ENCODE measurements at places on chromosomes 13 and 19. TPM values are rescaled to one million over a fixed set of nuclear protein-coding genes. Genes with fewer than 3 reads are reported as not detected.

The FCAR gene
- not detected for polyA plus RNA-seq

GRCh38 chr13:74889321-74889720 is 592.6 kb downstream of the TBC1D4 start:
- peak; percentile 81 for DNase-seq

- DNase-seq: no peak
These were observed 21.6 kb downstream of the SLAIN1 start for GRCh38 chr13:77719128-77719527.

DNA sequence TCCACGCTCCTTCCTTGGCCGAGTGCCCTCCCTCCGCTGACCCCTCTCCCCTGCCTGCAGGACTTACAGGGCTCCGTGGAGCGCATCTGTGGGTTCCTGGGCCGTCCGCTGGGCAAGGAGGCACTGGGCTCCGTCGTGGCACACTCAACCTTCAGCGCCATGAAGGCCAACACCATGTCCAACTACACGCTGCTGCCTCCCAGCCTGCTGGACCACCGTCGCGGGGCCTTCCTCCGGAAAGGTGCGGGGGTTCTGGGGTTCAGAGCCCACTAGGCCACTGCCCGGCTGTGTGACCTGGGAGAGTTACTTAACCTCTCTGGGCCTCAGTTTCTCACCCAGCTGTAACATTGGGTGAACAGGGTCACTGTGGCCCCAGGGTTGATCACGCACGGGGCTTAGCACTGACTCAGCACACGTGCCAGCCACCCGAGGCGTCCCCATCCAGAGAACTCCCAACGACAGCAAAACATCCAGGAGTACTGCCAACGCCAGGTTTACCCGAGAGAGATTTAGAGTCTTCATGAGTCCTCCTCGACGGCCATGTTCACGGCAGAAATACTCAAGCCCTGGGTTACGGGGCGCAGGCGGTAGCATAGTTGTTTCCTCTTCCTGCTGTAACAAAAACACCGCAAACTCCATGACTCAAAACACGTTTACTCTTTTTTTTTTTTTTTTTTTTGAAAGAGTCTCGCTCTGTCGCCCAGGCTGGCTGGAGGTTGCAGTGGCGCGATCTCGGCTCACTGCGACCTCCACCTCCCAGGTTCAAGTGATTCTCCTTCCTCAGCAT is 9.7 kb upstream of the SPACA4 start:
- no peak for DNase-seq

The ZNF627 gene
- polyA plus RNA-seq: 4.3 TPM

GRCh38 chr19:31890230-31890629 is 455.2 kb upstream of the ZNF507 start:
- no peak for DNase-seq

DNA sequence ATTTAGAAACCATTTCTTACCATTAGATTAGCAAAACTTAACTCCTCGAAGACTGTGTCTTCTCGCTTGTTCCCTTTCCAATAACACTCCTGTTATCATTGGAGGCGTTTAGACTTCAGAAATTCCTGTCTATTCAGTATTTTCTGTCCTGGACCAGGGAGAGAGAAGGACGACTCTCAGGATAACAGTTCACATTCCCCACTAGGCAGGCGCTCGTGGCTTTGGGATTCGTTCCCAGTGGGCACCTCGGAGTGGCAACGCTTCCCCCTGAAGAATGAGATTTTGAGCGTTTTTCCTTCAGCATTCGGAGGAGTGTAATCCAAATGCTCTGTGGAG is 429 bp upstream of the ZNF225 start:
- no peak for DNase-seq

DNA sequence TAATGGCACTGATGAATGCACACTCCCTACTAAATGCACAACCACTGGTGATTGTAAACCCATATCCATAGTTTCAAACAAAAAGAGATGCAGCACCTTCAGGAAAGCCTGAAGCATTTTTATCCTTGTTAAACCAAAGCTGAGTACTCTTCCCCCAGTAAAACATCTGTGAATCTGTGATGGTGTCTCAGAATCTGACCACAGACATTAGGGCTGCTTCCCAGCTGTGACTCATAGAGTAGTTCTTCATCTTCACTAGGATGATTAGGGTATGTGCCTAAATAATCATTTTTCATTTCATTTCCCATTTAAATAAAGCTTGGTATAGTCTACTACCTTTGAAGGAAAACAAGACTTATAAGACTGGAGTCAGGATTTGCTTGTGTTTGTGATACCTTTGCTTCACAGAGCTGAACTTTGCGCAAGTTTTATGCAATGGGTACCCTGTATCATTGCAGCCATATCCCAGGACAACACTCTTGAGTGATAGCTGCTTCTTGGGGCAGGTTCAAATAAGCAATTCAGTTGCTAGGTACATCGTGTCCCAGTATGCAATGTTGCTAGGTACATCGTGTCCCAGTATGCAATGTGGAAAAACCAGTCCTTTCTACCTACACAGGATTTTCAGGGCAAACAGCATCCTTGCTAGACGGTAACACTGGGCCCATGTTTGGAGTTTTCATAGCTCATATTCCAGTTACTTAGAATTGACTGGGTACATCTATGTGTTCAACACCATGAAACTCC is 277.1 kb downstream of the IRS2 start:
- peak; percentile 60 for DNase-seq

DNA sequence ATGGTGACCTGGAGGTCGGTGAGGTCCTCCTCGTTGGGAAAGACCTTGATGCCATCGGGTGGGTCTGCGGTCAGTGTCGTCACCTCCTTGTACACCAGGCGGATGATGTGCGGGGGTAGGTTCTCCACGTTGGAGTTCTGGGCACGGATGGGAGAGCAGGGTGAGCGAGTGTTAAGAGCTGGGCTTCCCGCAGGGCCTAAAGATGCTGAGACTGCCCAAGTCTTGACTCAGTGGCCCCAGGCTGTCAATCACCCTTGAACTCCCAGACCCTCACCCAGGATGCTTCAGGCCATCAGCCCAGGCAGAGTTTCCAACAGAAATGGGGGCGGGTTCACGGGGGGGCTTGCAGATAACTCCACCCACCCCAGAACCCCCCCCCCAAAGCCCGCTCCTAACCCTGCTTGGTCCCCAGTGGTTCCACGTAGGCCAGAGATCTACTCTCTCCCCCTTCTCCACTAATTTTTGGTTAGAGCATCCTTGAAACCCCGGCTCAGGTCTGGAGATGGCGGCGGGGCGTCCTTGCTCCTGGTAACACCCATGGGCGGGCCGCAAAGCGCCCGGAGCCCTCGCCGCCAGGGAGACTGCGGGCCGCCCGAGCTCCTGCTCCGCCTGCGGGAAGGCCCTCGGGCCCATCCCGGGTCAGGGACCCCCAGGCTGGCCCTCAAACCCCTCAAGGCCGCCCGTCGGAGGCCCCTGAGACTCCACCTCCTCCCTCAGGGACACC is 600 bp downstream of the UBE2S start:
- DNase-seq: no peak

- no peak for DNase-seq
These were observed 8.9 kb upstream of the DGKH start for GRCh38 chr13:42039457-42039945.

DNA sequence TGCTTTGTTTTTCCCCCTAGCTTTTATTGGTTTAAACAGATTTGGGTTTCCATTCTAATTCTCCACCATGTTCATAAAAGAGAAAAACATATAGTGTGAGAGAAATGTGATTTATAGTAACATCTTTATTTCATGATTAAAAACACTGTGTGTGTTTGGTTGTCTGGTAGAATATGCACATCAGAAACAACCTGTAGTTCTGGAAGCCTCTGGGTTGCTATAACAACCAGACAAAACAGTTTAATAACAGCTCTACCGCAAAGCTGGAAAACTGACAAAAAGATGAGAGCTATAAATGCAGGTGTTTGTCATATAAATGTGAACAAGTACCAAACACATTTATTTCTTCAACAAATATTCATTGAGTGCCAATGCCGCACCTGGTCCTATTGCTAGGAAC is 9.8 kb downstream of the KBTBD6 start:
- peak; percentile 56 for DNase-seq

Data from mammary epithelial cell (primary cell).